ENCODE measurements at places on chromosomes 12 and 14. TPM values are rescaled to one million over a fixed set of nuclear protein-coding genes. Genes with fewer than 3 reads are reported as not detected.

DNA sequence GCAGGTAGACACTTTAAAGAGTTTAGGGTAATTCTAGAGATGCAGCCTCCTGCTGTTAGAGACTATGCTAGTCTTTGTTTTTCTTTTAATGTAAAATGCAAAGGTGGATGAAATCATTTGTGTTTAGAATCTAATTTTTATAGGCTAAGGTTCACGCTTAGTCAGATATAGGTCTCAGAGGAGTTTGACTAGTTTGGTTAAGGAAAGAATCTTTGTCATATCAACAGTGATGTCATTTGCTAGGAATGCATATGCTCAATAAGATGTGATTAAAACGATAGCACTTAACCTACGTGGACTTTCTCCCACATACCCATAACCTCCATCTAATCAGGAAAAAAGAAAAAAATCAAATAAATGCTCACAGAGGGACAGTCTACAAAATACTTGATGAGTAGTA lies 859.3 kb upstream of the ATXN7L3B start:
- H3K4me3 ChIP-seq: no peak overlapping the region
- no peaks in the 10 kb centered on the region for H3K4me1 ChIP-seq
- DNase-seq: no peak
- no peaks in the 10 kb centered on the region for H3K36me3 ChIP-seq

The OR4M1 gene
- not detected for total RNA-seq

The HSPA2 gene
- 34.0 TPM for total RNA-seq

GRCh38 chr14:68589447-68590200 lies 203.2 kb downstream of the ZFP36L1 start:
- H3K27ac ChIP-seq: peak overlapping the region; percentile 74
- no peaks in the 10 kb centered on the region for H3K27me3 ChIP-seq
- DNase-seq: peak; percentile 71
- peaks cover 53% of the 10 kb centered on the region for H3K4me1 ChIP-seq
- no peaks in the 10 kb centered on the region for H3K36me3 ChIP-seq

The LYZ gene
- total RNA-seq: 30.8 TPM

The ACADS gene
- total RNA-seq: 93.8 TPM

- H3K27me3 ChIP-seq: peaks cover 22% of the 10 kb centered on the region
- H3K4me3 ChIP-seq: no peak overlapping the region
- no peak for DNase-seq
- no peak overlapping the region for H3K27ac ChIP-seq
Measured at GRCh38 chr12:65634626-65635331, 189.5 kb upstream of the HMGA2 start.

- no peak for DNase-seq
- H3K4me1 ChIP-seq: no peaks in the 10 kb centered on the region
- H3K4me3 ChIP-seq: no peak overlapping the region
- no peak overlapping the region for H3K27ac ChIP-seq
Measured at GRCh38 chr12:78951803-78952551, 87.4 kb downstream of the SYT1 start.

DNA sequence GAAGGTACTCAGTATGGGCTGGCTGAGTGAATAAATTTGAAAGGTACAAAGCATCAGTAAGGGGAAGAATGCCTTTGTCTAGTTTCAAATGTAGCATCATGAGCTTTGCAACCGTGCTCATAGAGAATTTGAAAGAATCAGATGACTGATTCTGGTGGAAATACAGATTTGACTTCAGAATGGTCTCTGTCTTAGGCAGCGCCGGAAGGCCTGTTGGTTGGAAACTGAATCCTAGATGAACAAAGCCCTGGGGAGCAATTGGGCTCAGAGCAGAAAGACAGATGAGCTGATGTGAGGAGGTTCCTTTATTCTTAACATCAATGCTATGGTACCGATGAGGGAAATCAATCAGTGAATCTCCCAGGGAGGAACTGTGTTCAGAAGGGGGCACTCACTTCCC lies 137.3 kb downstream of the SNAPC1 start:
- DNase-seq: no peak
- no peak overlapping the region for H3K27ac ChIP-seq
- no peak overlapping the region for H3K4me3 ChIP-seq
- no peaks in the 10 kb centered on the region for H3K4me1 ChIP-seq
- H3K36me3 ChIP-seq: no peaks in the 10 kb centered on the region

The SRRM4 gene
- total RNA-seq: 0.19 TPM

DNA sequence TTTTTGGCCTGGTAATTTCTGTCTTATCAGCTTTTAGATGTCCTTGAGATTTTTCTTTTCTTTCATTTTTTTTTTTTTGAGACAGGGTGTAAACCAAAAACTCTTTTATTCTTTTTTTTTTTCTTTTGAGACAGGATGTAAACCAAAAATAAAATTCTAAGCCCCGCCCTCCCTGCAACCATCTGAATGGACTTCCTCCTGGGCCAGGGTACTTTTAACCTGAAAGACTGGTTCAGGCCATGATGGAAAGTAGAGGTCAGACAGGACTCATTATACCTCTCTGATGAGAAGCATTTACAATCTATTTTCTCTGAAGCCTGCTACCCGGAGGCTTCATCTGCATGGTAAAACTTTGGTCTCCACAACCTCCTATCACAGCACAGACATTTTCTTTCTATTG lies 33.5 kb upstream of the TCL1B start:
- H3K27ac ChIP-seq: no peak overlapping the region
- no peaks in the 10 kb centered on the region for H3K4me1 ChIP-seq
- no peak overlapping the region for H3K4me3 ChIP-seq
- no peaks in the 10 kb centered on the region for H3K36me3 ChIP-seq
- no peak for DNase-seq

DNA sequence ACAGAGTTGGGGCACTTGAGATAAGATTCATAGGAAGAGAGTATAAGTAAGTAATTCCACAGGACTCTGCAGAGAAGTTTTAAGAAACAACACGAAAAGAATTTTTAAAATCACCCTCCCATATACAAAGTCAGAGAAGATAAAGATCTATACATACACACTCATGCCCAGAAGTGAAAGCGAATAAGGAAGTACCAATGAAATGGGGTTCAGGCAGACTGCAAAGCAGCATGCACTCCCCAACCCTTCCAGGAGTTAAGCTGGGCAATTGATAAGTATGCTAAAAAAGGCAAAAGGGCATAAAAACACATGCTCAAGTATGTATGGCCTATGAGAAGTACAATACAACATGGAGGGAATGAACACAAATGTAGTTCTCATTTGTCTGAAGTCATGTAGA lies 246.2 kb upstream of the GRIP1 start:
- H3K27ac ChIP-seq: no peak overlapping the region
- no peak overlapping the region for H3K4me3 ChIP-seq
- H3K4me1 ChIP-seq: no peaks in the 10 kb centered on the region
- no peaks in the 10 kb centered on the region for H3K36me3 ChIP-seq

- peaks cover 3% of the 10 kb centered on the region for H3K4me1 ChIP-seq
- no peaks in the 10 kb centered on the region for H3K27me3 ChIP-seq
- H3K27ac ChIP-seq: no peak overlapping the region
Measured at GRCh38 chr14:67680941-67681340, 6.5 kb upstream of the VTI1B start.

- no peak overlapping the region for H3K4me3 ChIP-seq
- H3K27ac ChIP-seq: peak overlapping the region; percentile 43
- no peaks in the 10 kb centered on the region for H3K36me3 ChIP-seq
- DNase-seq: no peak
Measured at GRCh38 chr12:116142936-116143898, 134.3 kb downstream of the MED13L start.

GRCh38 chr14:36520601-36521525 lies 831 bp upstream of the NKX2-1 start:
- H3K4me3 ChIP-seq: peak overlapping the region; percentile 55
- DNase-seq: no peak
- peaks cover 100% of the 10 kb centered on the region for H3K27me3 ChIP-seq
- H3K36me3 ChIP-seq: no peaks in the 10 kb centered on the region
- no peak overlapping the region for H3K27ac ChIP-seq

GRCh38 chr14:54197369-54197768 lies 199.4 kb upstream of the CDKN3 start:
- H3K36me3 ChIP-seq: no peaks in the 10 kb centered on the region
- DNase-seq: no peak
- H3K27me3 ChIP-seq: no peaks in the 10 kb centered on the region
- H3K27ac ChIP-seq: no peak overlapping the region
